ENCODE measurements at places on chromosomes 5 and 9. TPM values are rescaled to one million over a fixed set of nuclear protein-coding genes. Genes with fewer than 3 reads are reported as not detected.
A peak's percentile ranks its signal among the peaks of the same experiment; 100 is the strongest.

The SPATA31D4 gene
- total RNA-seq, result not detected

GRCh38 chr5:41817625-41818301 lies 52.5 kb downstream of the OXCT1 start:
- H3K4me3 ChIP-seq, result no peak overlapping the region
- H3K4me1 ChIP-seq, result no peaks in the 10 kb centered on the region
- H3K27me3 ChIP-seq, result no peaks in the 10 kb centered on the region
- DNase-seq, result no peak

DNA sequence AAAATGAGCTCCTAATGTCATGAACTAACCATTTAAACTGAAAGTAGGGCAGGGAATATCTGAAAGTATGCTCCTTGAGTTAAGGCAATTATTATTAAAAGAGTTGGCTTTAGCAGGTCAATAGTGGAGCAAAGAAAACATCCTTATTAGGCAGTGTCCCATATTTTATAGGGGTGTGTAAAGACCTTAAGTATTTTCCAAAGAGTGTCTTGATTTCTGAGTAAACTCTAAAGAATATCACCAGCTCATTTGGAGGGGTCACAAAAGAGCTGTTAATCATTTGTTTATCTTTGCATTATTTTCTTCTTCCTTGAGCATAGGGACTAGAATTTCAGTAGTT lies 109.3 kb downstream of the MUSK start:
- no peaks in the 10 kb centered on the region for H3K4me1 ChIP-seq
- H3K36me3 ChIP-seq, result no peaks in the 10 kb centered on the region
- H3K4me3 ChIP-seq, result no peak overlapping the region
- no peaks in the 10 kb centered on the region for H3K27me3 ChIP-seq
- no peak for DNase-seq

The PRR7 gene
- total RNA-seq, result 6.0 TPM

- no peak for DNase-seq
- H3K36me3 ChIP-seq, result no peaks in the 10 kb centered on the region
- no peaks in the 10 kb centered on the region for H3K4me1 ChIP-seq
- H3K4me3 ChIP-seq, result no peak overlapping the region
These were observed 93.3 kb downstream of the OTULIN start for GRCh38 chr5:14757850-14758249.

DNA sequence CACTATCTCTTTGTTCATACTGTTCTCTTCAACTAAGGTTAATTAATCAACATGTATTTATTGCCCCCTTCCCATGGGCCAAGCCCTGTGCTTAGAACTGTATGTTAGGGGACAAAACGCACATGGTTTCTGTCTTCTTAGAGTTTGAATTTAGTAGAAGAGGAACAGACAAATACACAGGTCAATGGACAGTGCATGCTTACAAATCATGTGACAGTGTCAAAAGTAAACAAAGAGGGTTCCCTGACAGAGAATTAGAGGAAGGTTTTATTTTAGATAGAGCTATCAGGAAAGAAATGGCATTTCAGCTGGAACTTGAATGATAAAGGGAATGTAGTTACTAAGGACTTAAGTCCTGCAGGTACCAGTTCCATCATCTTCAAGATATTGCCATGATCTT lies 145.2 kb upstream of the CCDC152 start:
- no peaks in the 10 kb centered on the region for H3K27me3 ChIP-seq
- no peak overlapping the region for H3K27ac ChIP-seq
- no peak overlapping the region for H3K4me3 ChIP-seq
- peaks cover 19% of the 10 kb centered on the region for H3K4me1 ChIP-seq
- no peak for DNase-seq

DNA sequence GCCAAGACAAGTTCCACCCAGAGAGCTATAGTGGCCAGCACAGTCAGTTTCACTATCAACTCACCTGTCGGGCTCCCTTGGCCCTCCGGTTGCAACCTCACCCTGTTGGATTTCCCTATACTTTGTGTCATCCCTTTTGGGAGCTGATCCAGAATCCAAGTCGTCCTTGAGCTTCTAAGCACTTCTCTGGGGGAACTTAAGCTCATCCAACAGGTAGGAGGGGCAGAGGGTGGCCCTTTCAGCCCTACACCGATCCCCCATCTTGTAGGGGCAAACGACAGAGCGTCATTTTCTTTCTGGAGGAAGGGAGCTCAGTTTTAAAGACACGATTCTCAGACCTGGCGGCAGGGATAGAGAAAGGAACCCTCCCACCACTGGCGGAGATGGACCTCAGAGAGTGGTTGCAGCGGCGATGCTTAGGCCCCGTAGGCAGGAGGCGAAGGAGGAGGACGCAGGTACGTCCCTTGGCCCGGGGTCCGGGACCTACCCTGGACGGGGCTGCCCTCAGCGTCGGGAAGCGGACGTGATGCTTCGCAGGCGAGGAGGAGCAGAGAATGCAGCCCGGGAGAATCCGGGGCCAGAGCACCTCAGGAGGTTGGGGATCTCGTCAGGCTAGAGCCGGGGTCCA lies 519 bp downstream of the ZER1 start:
- DNase-seq, result peak; percentile 38
- no peaks in the 10 kb centered on the region for H3K36me3 ChIP-seq
- peak overlapping the region; percentile 25 for H3K4me3 ChIP-seq
- H3K4me1 ChIP-seq, result peaks cover 10% of the 10 kb centered on the region
- H3K27ac ChIP-seq, result peak overlapping the region; percentile 74
- no peaks in the 10 kb centered on the region for H3K27me3 ChIP-seq

DNA sequence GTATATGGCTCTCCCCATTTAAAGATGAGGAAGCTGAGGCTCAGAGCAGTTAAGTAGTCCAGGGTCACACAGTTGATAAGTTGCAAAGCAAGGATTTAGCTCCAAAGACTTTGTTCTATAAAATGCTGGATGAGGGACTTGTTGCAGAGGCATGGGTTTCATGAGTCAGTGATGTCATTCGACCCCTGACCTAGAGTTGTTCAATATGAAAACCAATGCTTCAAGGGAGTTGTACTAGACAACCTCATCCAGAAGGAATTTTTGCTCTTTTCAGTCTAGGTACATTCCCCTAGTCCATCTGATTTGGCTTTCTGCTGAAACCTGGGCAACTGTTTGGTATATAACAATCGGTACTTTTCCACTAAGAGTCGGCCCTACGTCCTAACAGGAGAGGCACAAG lies 550.4 kb downstream of the EBF1 start:
- H3K4me1 ChIP-seq, result no peaks in the 10 kb centered on the region
- DNase-seq, result no peak
- H3K27ac ChIP-seq, result no peak overlapping the region
- no peak overlapping the region for H3K4me3 ChIP-seq
- no peaks in the 10 kb centered on the region for H3K27me3 ChIP-seq

DNA sequence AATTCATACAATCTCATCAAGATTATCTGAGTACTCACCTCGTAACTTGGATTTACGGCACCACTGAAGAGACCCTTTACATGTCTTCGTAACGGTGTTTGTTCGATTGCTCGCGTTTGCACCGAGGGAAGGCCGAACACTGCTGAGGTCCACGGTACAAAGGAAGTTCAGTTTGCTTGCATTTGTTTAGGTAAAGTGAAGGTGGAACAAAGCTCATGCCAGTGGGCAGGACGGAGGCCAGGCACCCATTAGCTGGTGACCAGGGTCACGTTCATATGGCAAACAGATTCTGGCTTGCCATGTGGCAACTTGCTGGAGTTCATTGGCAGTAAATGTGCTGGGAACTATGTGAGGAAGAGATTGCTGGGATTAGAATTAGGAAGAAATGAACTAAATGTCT lies 164.8 kb downstream of the MACROH2A1 start:
- H3K27ac ChIP-seq, result no peak overlapping the region
- no peak overlapping the region for H3K4me3 ChIP-seq
- no peaks in the 10 kb centered on the region for H3K27me3 ChIP-seq

- H3K4me3 ChIP-seq, result no peak overlapping the region
- H3K27me3 ChIP-seq, result no peaks in the 10 kb centered on the region
- H3K27ac ChIP-seq, result no peak overlapping the region
- DNase-seq, result no peak
These were observed 39.3 kb upstream of the TMEM171 start for GRCh38 chr5:73081093-73081492.

The SV2C gene
- 0.96 TPM for total RNA-seq

The CDH9 gene
- total RNA-seq, result not detected

- no peak overlapping the region for H3K27ac ChIP-seq
- no peak overlapping the region for H3K4me3 ChIP-seq
- peaks cover 11% of the 10 kb centered on the region for H3K4me1 ChIP-seq
- H3K36me3 ChIP-seq, result no peaks in the 10 kb centered on the region
- peak; percentile 38 for DNase-seq
These were observed 3.2 kb downstream of the SURF2 start for GRCh38 chr9:133359399-133360175.

DNA sequence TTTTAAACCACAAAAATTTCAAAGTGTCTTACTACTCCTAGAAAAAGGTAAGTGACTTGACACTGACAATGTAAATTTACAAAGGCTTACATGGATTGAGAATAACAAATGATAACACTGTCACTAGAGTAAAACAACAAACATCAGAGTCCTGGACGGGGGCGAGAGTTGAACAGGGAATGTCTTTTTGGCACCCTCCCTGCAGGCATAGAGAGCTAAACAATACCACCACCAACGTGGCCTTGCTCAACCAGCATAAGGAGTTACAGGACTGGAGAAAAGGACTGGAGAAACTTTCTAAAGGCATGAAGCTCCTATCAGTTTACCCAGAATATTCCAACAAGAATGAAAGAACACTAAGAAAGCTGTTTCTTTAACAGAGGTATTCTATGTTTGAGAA lies 55.3 kb downstream of the PTBP3 start:
- no peaks in the 10 kb centered on the region for H3K36me3 ChIP-seq
- H3K27me3 ChIP-seq, result no peaks in the 10 kb centered on the region
- H3K4me1 ChIP-seq, result no peaks in the 10 kb centered on the region
- no peak overlapping the region for H3K27ac ChIP-seq
